OCI-LY7 (cell line): ENCODE measurements at places on chromosomes 4 and X. TPM values are rescaled to one million over a fixed set of nuclear protein-coding genes. Genes with fewer than 3 reads are reported as not detected.
A peak's percentile ranks its signal among the peaks of the same experiment; 100 is the strongest.

DNA sequence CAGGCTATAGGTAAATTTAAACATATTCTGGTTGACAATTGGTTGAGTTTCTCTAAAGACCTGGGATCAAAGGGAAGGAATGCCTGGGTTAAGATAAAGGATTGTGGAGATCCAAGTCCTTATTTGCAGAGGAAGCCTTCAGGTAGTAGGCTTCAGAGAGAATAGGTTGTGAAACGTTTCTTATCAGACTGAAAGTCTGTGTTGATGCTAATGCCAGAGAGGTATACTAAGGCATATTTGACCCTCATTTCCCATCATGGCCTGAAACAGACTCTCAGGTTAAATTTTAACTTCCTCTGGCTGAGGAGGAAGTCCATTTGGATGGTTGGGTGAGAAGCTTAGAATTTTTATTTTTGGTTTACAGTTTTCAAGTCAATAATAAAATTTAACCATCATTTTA, 48.1 kb downstream of the UGT2A2 start:
- no peak for DNase-seq

DNA sequence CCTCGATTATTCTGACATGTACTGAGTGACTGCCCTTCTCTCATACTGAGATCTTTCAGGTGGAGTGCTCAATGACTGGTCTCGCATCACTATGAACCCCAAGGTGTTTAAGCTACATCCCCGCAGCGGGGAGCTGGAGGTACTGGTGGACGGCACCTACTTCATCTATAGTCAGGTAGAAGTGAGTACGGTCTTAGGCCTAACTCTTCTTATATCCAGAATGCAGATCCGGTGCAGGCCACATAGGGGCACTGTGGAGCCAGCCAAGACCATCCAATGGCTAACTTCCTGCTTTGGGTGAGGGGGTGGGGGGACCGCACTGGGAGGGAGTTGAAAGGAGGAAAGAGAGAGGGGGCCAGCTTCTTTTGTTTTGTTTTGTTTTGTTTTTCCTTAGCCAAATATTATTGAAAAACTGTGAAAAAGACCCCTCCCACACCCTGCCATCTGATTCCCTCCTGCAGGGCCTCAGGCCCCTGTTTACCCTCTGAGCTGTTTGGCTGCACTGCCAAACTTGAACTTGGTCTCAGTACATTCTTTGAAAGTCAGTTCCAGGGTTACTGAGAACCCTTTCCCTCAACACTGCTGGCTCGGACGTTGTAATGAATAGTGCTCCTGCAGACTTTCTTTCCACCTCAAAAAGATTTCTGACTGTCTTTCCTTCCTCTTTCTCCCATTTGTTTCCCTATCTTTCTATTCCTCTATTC, 16.2 kb downstream of the AWAT2 start:
- peak; percentile 39 for DNase-seq

- DNase-seq, result no peak
These were observed 303.5 kb upstream of the HS3ST1 start for GRCh38 chr4:11732155-11732554.

DNA sequence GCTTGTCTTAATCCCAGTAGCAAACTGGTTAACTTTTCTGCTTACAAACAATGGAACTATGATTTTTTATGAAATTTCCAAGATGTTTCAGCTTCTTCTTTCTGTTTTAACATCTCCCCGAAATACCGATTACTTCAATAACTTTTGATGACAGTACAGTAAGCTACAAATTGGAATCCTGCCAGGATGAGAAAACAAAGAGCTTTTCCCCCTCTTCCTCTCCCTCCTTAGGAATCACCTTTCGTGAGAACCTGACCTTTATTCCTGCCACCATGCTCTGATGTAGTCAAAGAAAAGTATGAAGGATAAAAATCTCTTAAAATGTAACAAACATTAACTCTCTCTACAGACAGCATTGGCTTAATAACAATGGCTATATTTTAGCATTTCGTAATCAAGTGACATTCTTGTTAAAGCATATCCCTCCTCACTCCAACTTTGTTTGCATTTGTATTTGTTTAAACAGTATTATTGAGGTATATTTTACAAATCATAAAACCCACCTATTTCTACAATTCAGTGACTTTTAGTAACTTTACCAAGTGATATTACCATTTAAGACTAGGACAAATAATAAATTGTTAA, 148.7 kb upstream of the NAP1L5 start:
- no peak for DNase-seq

SPANXB1 gene
- not detected in 2 replicates for total RNA-seq
